ENCODE measurements at places on chromosomes 1 and 21. TPM values are rescaled to one million over a fixed set of nuclear protein-coding genes. Genes with fewer than 3 reads are reported as not detected.

Gene S100A7A
- total RNA-seq = not detected

Gene KRTAP11-1
- not detected for total RNA-seq

Gene OR2T11
- not detected for total RNA-seq

Gene KCNJ9
- total RNA-seq = not detected

Gene TRIM62
- 4.2 TPM for total RNA-seq

Measured in bronchus fibroblast of lung (primary cell).